ENCODE measurements at places on chromosomes 7 and 10.

- DNase-seq: no peak
These were observed 24.9 kb downstream of the RGR start for GRCh38 chr10:84269773-84270172.

DNA sequence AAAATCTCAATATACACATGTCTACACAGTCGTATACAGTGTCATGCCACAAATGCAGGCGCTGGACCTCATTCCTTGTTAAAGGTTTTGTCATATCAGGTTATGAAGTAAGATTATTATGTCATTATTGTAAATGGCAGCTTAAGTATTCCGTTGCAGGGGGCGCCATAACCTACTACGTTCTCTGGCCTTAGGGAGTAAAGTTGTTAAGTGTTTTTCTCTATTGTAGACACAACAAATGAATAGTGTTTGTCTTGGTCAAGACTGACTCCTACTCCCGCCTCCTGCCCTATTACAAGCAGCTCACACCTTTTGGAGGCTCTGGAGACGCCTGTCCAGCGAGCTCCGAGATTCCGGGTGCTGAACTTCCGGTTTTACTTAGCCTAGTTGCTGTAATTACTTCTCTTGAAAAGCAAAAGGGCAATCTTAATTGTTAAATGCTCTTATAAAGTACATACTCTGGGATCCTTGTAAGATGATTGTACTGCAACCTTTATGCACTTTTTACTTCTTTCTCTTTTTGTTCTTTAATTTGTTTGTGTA is 994 bp downstream of the GATAD1 start:
- DNase-seq: peak; percentile 21

- DNase-seq: no peak
These were observed 74.8 kb upstream of the RPA3 start for GRCh38 chr7:7793249-7793648.

DNA sequence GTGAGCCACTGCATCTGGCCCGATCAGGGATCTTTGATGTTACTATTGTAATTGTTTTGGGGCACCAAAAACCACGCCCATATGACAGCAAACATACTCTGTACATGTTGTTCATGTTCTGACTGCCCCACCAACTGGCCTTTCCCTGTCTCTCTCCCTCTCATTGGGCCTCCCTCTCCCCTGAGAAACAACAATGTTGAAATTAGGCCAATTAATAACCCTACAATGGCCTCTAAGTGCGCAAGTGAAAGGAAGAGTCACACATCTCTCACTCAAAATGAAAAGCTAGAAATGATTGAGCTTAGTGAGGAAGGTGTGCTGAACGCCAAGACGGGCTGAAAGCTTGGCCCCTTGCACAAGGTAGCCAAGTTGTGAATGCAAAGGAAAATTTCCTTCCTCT is 50.3 kb upstream of the SDK1 start:
- DNase-seq: no peak

DNA sequence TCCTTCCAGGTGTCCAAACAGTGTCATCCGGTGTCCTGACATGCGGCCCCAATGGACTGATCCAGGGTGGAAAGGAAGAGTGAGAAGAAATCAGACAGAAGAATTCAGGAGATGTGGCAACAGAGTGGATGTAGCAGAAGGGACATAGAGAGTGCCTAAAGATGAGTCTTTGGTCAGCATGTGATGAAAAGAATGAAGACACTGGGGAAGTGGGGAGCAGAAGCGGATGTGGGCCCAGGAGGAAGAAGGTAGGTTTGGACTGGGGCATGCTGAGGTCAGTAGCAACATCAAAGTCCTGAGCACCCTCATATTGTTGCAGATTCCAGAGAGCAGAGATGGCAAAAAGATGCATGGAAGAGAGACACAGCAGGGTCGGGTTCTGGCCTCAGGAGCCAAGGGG is 71.8 kb upstream of the STEAP1B start:
- no peak for DNase-seq

GRCh38 chr10:53537508-53537907 is 764.9 kb upstream of the MBL2 start:
- no peak for DNase-seq

GRCh38 chr10:30422981-30423654 is 10.9 kb upstream of the MAP3K8 start:
- DNase-seq: no peak

DNA sequence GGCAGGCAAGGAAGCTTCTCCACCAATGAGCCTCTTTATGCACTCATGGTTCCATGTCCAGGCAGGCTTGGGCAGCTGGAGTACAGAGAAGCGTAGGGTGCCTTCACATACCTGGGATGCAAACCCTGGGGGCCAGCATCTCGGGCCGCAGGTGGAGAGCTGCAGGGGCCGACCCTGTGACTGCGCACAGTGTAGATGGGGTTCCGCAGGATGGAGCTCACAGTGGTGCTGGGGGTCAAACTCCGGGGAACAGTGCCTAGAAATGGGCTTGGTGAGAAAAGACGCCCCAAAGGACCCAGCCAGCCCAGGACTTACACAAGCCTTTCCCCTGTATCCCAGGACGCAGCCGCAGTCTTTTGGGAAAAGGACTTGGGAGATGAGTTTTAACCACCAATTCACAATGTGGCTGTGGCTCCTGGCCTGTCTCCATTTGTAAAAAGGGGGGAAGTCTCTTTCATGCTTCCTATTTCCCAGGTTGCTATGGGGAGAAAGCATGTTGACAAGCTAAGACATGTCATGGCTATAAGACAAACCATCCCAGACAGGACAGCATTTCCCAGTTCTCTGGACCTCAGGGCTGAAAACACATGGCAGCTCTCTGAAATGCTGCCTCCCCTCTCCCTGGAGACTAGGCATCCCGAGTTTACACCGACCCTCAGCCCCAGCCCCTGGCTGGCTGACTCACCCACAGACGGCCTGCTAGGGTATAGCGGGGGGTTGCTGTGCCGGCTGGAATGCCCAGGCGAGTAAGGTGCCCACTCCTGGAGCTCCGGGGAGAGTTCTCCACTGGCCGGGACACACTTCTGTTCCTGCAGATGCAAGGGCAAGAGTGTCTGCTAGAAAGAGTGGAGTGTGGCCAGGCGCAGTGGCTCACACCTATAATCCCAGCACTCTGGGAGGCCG is 107.1 kb downstream of the DLG5 start:
- DNase-seq: no peak

GRCh38 chr10:124916098-124916584 is 25.8 kb upstream of the ZRANB1 start:
- DNase-seq: no peak

DNA sequence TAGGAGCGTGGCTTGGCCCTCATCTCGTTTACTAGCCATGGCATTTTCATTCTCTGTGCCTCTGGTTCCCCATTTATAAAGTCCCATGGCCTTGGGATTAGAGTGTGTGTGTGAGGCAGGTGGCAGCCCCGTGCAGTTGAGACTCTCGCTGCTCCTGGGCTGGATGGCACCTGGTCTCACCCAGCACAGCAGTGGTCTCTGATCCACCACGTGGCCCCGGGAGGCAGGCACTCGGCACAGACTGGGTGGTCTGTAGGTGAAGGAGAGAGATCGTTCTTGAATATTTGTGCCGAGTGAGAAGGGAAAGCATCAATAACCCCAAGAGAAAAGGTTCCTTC is 50.4 kb downstream of the CALML3 start:
- no peak for DNase-seq

GRCh38 chr7:120413164-120413563 is 140.2 kb downstream of the KCND2 start:
- DNase-seq: no peak

DNA sequence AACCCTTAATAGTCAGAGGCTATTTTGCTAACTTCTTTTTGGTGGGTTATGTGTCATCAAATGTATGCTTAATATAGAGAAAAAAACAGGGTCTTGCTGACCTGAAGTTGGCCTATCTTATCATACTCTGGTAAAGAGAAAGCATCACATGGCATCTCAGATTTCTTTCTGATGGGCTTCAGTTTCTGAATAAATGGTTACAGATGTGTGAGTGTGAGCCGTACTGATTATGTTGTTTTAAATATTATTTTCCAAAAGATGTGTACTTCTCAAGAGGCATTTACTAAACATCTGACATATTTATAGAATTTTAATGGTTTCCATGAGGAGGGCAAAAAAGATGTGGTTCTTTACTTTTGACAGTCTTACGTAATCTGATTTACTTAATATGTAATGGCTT is 28.4 kb downstream of the BBS9 start:
- DNase-seq: no peak

DNA sequence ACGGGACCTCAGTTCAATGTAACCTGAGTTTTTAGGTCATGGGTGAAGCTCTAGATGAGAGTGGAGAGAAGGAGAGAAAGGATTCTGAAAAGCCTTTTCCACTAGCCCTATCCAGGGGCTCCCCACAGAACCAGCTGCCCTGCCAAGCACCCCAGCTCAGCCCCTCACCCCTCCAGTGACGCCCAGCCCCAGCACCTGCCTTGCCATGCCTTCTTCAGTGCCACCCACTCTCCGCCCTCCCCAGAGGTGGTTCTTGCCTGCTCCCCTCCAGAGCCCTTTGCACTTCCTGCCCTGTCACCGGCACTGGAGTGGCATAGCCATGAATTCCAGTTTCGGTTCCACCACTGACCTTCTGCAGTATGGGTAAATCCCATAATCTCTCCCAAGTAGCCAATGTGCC is 70.1 kb downstream of the PCGF5 start:
- DNase-seq: no peak

GRCh38 chr10:77244286-77244685 is 393.3 kb downstream of the KCNMA1 start:
- no peak for DNase-seq

DNA sequence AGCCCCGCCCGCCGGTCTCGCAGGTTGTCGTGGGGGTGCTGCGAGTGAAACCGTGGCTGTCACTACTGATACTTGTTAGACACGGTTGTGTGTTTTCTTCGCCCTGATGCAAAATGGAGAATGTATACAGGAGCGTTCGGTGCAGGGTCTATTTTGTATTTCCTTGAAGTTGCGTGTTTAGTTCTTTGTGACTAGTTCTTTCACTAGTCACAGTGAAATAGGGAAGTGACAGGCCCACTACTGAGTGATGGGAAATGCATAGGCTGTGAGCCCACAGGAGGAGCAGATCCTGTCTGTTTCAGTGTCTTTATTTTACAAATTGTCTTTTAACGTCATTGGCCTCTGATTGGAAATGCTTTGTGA is 675 bp downstream of the ABRAXAS2 start:
- DNase-seq: no peak

- DNase-seq: no peak
These were observed 378 bp upstream of the INPP5F start for GRCh38 chr10:119725517-119725827.

GRCh38 chr10:110862961-110863360 is 8.8 kb upstream of the PDCD4 start:
- DNase-seq: no peak

DNA sequence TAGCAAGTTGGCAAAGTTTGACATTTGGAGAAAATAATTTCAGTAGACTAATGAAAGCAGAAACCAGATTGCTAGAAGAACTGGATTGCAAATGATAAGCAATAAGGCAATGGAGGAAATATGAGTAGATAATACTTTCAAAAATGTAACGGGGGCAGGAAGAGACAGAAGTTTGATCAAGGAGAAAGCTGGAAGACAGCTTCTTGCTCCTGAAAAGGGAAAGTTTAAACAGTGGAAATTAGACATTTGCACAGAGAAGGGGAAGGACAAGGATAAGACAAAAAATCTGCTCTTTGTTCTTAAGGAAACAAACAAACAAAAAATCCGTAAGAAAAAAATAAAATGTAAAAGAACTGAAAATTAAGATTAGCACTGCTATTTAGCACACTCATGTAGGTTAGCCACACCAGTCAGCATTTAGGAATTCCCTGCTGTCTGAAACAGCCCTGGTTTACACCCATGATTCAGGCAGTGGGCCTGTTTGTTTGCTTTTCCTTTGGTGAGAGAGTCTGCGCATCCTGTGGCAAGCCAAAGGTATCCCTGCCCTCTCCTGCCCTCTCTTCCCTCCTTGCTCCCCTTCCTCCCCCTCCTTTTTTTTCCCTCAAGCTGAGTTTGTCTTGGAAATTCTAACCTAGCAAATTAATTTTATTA is 104.3 kb upstream of the CAV2 start:
- peak; percentile 43 for DNase-seq

- no peak for DNase-seq
These were observed 860 bp upstream of the WDR86 start for GRCh38 chr7:151410405-151411390.

DNA sequence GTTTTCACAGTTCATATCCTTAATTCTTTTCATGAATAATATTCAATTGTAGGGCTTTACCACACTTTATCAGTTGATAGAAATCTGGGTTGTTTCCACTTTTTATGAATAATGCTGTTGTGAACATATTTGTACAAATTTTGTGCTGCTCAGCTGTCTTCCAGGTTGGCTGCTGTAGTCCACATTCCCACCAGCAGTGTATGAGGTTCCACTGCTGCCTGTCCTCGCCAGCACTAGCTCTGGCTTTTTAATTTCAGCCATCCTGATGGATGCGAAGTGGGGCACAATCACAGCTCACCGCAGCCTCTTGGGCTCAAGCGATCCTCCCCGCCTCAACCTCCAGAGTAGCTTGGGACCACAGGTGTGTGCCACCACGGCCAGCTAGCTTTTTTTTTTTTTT is 32.8 kb downstream of the NUDT5 start:
- DNase-seq: no peak

GRCh38 chr10:64733980-64734379 is 1212.8 kb downstream of the REEP3 start:
- DNase-seq: no peak

DNA sequence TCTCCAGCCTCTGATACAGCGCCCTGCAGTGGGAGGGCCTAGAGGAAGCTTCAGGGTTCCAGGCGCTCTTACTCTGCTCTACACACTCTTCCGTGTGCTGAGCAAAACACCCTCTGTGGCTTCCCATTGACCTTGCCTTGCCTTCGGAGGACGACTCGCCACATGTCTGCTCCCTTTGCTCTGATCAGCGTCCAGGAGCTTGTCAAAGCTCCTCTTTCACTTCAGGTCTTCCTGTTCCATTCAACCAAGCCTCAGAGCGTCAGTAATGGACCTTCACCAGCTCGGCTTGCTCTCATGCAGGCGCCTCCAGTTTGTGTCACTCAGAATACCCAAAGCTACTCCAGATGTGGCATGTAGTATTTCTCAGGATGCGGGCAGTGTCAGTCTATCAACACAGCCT is 173.9 kb downstream of the ARID5B start:
- no peak for DNase-seq

DNA sequence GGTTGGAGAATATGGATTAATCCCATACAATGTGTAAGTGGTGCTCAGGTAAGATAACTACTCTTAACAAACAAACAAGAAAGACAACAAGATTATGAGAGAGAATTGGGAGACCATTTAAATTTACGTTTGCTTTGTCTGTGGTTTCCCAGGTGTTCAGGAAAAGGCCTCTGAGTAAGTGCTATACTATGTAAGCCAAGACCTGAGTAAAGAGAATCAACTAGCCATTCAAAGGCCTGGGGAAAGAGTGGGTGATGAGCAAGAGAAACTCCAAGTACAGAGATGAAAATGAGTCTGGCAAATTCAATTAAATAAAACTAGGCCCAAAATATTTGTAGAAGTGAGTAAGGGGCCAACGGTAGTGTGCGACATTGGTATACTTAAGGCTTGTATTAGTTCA is 9.9 kb downstream of the CSTF2T start:
- no peak for DNase-seq

Data from HFF-Myc (cell line).